ENCODE measurements at places on chromosomes 5 and 9. TPM values are rescaled to one million over a fixed set of nuclear protein-coding genes. Genes with fewer than 3 reads are reported as not detected.

The DIPK1B gene
- total RNA-seq = 35.3 TPM

The CDKN2B gene
- 0.31 TPM for total RNA-seq

GRCh38 chr9:129338724-129339430 lies 160.8 kb upstream of the IER5L start:
- DNase-seq = no peak

- DNase-seq = no peak
Observed at GRCh38 chr5:83919071-83920041, 198.7 kb upstream of the HAPLN1 start.

DNA sequence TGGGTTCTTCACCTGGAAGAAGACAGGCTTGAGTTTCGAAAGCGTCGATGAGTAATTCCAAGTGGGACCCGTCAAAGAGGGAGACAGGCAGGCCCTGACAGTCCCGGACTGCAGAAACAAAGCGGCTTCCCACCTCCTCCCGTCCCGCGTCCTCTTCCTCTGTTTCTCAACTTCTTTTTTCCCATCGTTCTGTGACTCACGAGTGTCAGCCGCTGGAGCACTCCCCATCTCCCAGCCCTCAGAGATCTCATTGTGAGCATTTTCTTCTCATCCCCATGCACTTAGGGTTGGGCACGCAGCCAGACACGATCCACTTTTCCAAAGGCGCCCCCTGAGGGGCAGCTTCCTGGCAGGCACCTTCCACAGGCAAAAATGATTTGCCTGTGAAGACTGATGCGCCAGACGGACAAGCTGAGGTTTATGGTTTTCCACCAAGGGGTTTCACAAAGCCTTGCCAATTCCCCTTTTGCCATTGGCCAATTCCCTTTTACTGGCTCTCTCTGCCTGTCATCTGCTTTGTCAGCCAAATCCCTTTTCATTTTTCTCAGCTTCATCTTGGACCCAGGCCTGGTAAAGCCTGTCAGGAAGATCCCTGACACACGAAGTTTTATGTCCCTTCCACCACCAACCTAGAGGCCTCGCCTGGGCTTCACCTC lies 86.5 kb upstream of the ANKRD55 start:
- no peak for DNase-seq

DNA sequence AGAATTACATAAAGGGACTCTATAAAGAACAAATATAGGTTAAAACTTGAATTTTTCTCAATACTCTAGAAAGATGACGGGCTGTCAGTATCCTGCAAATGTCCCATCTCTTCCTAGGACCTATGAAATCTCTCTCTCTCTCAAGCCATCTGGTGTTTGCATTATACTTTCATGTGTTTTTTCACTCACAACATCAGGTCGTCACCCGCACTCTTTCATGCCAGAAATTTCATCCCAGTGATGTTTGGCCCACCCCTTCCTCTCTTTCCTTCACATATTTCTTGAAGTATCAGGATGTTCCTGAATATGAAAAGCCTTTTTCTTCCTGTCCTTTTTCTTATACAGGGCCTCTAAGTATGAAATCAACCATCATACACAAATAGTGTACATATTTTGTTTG lies 63.3 kb upstream of the GAS1 start:
- DNase-seq = no peak

DNA sequence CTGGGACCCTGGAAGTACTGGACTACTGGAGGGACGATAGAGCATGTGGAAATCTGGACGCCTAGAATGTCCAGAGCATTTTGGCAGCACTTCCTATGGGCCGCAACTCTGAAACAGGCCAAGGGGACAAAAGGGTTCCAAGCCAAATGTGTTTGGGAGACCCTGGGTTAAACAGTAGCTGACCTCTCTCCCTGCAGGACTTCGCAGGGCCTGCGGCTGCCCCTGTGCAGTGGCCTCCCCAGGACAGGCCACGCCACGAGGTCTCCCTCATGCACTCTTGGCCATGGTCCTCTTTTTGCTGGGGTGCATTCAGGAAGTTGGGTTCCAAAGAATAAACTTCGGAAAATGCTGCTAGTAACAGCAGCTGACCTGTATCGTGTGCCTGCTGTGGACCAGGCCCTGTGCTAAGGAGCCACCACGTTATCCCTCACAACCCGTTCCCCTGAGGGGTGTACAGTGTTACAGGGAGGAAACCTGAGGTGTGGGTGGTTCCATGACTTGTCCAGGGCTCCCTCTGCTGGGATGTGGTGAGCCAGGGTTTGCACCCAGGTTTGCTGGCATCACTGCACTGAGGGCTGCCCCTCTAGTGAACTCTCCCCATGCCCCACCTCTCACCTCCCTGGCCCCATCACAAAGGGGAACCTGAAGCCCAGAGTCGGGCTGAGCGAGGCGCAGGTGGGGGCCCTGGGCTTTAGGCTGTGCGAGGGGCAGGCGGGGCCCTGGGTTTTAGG lies 79.4 kb downstream of the AMBP start:
- DNase-seq = no peak

GRCh38 chr5:175021841-175022625 lies 297.7 kb downstream of the MSX2 start:
- DNase-seq = no peak

- no peak for DNase-seq
Observed at GRCh38 chr5:160921423-160922285, 69.6 kb upstream of the ATP10B start.
